ENCODE measurements at places on chromosomes 12 and 14. TPM values are rescaled to one million over a fixed set of nuclear protein-coding genes. Genes with fewer than 3 reads are reported as not detected.

The GLIPR1L2 gene
- 0.72 TPM for total RNA-seq

The NXPH4 gene
- total RNA-seq, result 2.4 TPM

The RASAL1 gene
- not detected for total RNA-seq

The METTL17 gene
- total RNA-seq, result 17.3 TPM
